T follicular helper cell (primary cell): ENCODE measurements at places on chromosomes 1 and 21.

- no peak for DNase-seq
Observed at GRCh38 chr1:60152891-60153290, 79.3 kb upstream of the C1orf87 start.

GRCh38 chr1:228478912-228479711, 8.1 kb upstream of the RNF187 start:
- no peak for DNase-seq

DNA sequence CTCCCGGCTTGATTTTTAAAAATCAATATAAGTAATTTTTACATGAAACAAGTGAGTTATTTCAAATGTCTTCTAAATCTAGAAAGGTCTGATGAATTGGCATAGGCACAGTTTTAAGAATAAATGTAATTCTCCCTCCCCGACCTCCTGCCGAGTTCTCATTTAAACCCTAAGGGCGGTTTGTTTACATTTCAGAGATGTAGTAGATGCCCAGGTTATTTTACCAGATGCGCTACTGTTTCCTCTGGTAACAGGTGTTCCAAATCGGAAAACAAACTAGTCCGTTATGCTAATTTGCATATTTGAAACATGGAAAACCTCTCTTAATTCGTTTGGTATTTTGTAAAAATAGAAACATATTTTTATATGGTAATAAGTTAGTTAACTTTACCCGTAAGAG, 53.8 kb upstream of the CFAP126 start:
- no peak for DNase-seq

DNA sequence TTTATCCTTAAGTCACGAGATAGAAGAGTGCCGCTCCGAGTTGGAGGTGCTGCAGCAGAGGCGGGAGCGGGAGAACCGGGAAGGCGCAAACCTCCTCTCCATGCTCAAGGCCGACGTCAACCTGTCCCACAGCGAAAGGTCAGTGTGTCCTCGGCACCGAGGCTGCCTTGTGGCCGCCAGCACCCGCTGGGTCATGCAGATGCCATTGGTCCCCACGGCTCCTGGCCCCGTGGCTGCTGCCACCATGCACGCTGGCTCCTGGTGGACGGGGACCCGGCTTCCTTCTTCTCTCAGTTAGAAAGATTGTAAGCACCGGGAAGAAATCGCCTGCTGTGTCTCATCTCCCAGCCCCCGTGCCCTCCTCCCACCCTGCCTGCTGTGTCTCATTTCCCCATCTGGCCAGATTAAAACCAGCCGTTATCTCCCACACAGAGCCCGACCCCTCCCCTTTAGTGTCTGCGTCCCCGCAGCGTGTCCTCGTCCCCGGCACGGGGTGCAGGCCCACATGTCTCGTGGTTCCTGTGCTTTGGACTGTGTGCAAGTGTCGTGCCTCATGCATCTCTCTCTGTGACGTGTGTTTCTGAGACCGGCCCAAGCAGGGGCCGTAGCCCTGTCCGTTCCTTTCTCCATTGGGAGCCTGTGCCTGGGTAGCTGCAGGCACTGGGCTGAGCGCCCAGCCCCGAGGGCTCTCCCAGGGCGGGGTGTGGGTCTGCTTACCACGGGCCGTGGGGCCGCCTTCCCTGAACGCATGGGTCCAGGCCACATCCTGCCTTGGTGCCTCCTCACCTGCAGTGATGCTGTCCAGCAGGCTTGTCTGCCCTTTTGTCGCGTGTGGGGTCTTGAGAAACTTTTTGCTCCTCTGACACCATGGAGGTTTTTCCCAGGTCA, 62.1 kb downstream of the PCNT start:
- no peak for DNase-seq
